Stimulated activated CD8-positive, alpha-beta memory T cell treated with anti-CD3 and anti-CD28 coated beads, Interleukin-4, amount 100 ng/mL, for 1 hour (primary cell): ENCODE measurements at places on chromosomes 1 and 21.

- DNase-seq, result no peak
These were observed 349.2 kb upstream of the PLD5 start for GRCh38 chr1:242873661-242874060.

GRCh38 chr1:224448453-224449017 is 13.9 kb upstream of the WDR26 start:
- no peak for DNase-seq

- DNase-seq, result no peak
These were observed 103.0 kb downstream of the SSBP3 start for GRCh38 chr1:54302951-54303843.

GRCh38 chr1:156226116-156226538 is 13.3 kb downstream of the PMF1 start:
- no peak for DNase-seq

GRCh38 chr1:88189525-88189924 is 494.5 kb upstream of the PKN2 start:
- DNase-seq, result no peak

GRCh38 chr1:37999430-38000232 is 5.7 kb downstream of the FHL3 start:
- no peak for DNase-seq
